Astrocyte of the hippocampus (primary cell): ENCODE measurements at places on chromosomes 5 and 9.

GRCh38 chr5:54709096-54709495 is 191.5 kb downstream of the SNX18 start:
- DNase-seq: no peak

DNA sequence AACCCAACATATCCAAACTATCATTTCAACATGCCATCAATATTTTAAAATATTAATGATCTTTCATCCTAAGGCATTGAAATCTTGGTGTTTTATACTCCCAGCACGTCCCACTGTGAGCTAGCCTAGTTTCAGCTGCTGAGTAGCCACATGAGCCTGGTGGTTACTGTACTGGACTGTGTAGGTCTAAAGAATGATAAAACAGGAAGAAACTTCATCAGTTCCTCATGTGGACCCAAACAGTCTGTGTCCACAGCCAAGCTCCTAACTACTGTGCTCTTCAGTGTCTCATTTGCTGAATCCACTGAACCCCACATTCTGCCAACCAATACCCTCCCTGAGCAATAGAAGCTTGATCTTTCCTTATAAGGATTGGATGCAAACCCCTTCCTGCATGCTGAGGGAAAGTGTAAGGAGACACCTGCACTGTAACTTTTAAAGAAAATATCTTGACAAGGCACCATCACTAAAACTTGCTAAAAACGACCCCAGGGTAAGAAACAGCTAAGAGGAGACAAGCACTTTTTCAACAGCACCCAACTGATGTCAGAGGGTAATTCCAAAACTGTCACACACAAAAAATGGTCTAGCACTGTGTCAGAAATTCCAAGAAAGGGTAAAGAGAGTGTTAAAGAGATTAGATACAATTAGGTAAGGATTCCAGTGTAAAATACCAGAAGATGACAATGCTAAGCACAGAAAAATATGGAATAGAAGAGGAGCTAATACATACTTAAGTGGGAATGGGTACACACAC is 126.9 kb downstream of the SPOCK1 start:
- no peak for DNase-seq

DNA sequence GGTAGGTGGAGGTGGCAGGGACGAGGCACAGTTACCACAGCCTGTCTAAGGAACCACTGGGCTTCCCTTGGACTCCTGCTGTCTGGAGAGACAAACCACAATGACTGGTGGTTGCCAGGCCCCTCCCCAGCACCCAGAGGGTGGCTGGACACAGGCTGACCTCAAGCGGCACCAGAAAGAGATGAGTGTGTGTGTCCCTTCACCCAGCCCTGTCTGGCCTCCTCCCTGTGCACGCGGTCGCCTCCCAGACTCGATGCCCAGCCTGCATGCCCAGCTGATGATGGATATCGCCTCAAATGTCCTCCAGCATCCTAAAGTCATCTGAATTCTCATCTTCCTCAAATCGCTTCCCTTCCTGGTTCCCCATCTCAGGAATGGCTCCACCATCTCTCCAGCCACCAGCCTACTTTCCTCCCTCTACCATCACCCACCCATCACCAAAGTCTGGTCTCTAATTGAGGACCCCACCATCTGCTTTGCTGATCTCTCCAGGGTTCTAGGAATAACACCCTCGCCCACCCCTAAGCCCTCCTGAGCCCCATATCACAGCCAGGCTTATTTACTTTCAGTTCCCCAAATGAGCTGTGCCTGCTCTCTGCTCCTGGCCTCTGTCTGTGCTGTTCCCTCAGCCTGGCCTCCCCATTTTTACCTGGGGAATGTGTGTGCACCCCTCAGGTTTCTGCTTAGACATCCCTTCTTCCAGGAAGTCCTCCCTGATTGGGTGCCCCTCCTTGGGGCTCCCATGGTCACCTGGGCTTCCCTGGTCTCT is 52.5 kb upstream of the GGTA1 start:
- no peak for DNase-seq

- peak; percentile 63 for DNase-seq
These were observed 54.7 kb downstream of the COL23A1 start for GRCh38 chr5:178535299-178536175.

DNA sequence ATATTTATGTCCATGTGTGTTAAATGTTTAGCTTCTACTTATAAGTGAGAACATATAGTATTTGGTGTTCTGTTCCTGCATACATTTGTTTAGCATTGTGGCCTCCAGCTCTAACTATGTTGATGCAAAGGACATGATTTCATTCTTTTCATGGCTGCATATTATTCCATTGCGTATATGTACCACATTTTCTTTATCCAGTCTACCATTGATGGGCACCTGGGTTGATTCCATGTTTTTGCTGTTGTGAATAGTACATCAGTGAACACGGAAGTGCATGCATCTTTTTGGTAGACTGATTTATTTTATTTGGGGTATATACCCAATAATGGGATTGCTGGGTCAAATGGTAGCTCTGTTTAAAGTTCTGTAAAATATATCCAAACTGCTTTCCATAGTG is 359.0 kb downstream of the SLCO4C1 start:
- no peak for DNase-seq

- peak; percentile 20 for DNase-seq
These were observed 24.2 kb downstream of the PSMB7 start for GRCh38 chr9:124390794-124391658.

GRCh38 chr5:74206579-74207550 is 433.7 kb downstream of the ENC1 start:
- peak; percentile 97 for DNase-seq

- peak; percentile 92 for DNase-seq
These were observed 200.2 kb downstream of the PLK2 start for GRCh38 chr5:58259685-58260152.

GRCh38 chr5:87383216-87383615 is 29.5 kb downstream of the CCNH start:
- DNase-seq: peak; percentile 29

GRCh38 chr9:26530841-26531240 is 361.8 kb downstream of the CAAP1 start:
- no peak for DNase-seq

DNA sequence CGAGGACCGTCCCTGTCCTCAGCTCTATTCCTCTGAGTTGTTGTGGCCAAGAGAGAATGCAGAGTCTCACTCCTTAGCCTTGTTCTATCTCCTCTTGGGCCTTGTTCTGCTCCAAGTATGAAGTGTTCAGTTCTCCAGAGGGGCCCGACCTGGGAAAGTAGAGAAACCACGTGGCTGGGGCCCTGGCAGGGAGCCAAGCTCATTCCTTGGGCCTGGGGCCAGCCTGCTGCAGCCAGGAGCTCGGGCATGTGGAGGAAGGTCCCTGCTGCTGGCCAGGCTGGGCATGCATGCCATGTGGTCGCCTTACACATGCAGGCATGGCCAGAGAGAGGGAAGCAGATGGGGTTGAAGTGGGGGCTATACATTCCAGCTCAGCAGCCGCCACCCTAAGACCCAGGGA is 60.7 kb downstream of the COL27A1 start:
- peak; percentile 92 for DNase-seq
